CD8-positive, alpha-beta memory T cell (primary cell): ENCODE measurements at places on chromosomes 5 and 9. TPM values are rescaled to one million over a fixed set of nuclear protein-coding genes. Genes with fewer than 3 reads are reported as not detected.

Gene SLC6A7
- not detected for total RNA-seq

Gene DEPDC1B
- total RNA-seq, result 14.7 TPM

Gene PRDM9
- not detected for total RNA-seq

Gene PCDHGC5
- not detected for total RNA-seq

Gene OR13C8
- total RNA-seq, result not detected

Gene CTXN3
- not detected for total RNA-seq

Gene ADAMTS19
- total RNA-seq, result not detected

Gene KIF27
- 3.2 TPM for total RNA-seq

Gene SPATA31E1
- total RNA-seq, result not detected

Gene LHX3
- not detected for total RNA-seq

Gene GARNL3
- 3.5 TPM for total RNA-seq

Gene GPR150
- total RNA-seq, result 0.26 TPM

Gene FIBCD1
- total RNA-seq, result not detected
